ENCODE measurements at places on chromosomes 16 and 17.

DNA sequence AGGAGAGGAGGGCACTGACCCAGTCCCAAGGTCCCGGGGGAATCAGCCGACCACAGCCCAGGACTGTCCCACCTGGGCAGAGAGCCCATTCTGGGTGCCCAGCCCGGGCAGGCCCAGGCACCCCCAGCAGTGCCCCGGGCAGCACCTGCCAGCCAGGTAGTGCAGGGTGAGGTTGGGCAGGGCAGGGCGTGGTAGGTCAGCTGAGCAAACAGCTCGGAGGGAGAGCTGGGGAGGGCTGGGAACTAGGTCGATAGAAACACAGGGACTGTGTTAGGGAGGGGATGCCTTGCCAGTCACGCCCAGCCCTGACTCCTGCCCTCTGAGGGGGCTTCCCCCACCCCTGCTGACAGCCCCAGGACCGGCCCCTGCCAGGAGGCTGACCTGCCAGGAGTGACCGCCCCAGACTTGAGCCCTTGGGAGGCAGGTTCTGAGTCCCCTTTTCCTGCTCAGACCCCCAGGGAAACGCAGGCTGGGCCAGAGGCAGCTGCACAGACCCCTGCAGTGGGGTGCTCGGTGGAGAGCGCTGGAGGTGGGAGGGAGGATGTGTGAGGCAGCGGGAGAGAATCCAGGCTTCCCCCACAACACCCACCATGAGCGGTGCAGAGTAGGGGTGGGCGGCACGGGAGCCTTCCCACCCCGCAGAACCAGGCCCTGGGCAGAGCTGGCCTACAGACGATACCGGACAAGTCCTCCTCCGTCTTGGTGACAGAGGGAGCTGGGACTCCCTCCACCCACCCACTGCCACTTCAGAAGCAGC lies 4.7 kb downstream of the HS3ST6 start:
- DNase-seq, result no peak

GRCh38 chr16:86222547-86222946 lies 287.8 kb upstream of the FOXF1 start:
- DNase-seq, result no peak

DNA sequence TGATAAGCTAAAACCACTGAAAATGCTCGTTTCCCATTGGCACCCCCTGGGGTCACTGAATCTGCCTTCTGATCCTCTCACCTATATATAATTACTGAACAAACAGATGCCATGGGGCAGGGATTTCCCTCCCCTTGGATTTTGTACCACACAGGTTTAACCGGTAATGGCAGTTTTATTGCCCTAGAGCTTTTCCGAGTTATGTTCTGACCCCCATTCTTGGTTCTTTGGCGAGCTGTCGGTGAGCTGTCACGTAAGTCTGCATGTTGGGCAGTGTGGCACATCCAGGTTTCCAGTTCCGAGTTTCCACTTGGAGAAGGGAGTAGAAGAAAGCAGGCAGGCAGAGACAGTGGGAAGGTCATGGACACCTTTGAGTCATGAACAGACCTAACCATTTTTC lies 7.1 kb downstream of the TMEM97 start:
- no peak for DNase-seq

DNA sequence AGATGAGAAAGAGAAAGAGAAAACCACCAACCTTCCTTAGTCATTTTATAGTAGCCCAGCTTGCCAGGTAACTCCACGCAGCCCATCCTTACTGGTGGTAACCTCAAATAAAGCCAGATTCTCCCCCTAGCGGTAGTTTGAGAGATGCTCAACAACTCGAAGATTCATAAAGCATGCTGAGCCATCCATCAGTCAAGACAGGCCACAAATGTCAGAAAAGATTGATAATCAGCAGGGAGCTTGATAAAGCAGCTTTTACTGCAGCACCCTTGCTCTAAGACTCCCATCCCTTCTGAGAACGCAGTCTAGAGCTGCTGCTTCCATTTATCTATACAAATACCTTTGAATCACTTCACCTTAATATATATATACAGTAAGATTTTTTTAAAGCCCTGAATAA lies 451.5 kb upstream of the HSBP1 start:
- no peak for DNase-seq

DNA sequence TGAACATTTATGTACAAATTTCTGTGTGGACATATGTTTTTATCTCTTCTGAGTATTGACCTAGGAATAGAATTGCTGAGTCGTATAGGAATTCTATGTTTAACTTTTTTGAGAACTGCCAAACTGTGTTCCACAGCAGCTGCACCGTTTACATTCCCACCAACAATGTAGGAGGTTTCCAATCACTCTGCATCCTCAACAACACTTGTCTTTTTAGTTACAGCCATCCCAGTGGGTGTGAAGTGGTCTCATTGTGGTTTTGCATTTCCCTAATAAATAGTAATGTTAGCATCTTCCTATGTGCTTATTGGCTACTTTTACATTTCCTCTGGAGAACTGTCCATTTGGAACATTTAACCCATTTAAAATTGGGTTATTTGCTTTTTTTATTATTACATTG lies 36.6 kb upstream of the NACA2 start:
- DNase-seq, result no peak

All from brain pericyte (primary cell).